A549 (cell line): ENCODE measurements at places on chromosomes 3 and 15.
A peak's percentile ranks its signal among the peaks of the same experiment; 100 is the strongest.

GRCh38 chr3:48709051-48709461 lies 8.0 kb downstream of the IP6K2 start:
- no peak for DNase-seq

- DNase-seq: peak; percentile 18
Measured at GRCh38 chr3:100606894-100607512, 2.4 kb upstream of the ADGRG7 start.

- peak; percentile 41 for DNase-seq
Measured at GRCh38 chr15:23484870-23485269, 37.8 kb upstream of the GOLGA6L2 start.

DNA sequence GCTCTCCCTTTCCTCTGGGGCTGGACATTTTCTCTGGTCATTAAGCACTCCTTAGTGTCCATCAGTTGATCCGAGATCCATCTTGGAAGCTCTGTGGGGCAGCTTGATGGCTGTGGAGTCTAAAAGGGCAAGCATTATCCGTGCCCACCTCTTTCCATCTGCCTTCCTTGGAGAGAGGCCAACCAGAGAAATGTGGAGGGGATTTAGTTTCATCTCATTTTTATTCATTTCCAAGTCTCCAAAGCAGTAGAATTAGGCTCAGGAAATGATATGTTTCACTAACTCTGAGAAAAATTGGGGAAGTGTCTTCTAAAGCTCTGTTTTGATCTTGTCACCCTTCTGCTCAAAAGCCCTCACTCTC lies 95.9 kb upstream of the KLHL25 start:
- DNase-seq: no peak

DNA sequence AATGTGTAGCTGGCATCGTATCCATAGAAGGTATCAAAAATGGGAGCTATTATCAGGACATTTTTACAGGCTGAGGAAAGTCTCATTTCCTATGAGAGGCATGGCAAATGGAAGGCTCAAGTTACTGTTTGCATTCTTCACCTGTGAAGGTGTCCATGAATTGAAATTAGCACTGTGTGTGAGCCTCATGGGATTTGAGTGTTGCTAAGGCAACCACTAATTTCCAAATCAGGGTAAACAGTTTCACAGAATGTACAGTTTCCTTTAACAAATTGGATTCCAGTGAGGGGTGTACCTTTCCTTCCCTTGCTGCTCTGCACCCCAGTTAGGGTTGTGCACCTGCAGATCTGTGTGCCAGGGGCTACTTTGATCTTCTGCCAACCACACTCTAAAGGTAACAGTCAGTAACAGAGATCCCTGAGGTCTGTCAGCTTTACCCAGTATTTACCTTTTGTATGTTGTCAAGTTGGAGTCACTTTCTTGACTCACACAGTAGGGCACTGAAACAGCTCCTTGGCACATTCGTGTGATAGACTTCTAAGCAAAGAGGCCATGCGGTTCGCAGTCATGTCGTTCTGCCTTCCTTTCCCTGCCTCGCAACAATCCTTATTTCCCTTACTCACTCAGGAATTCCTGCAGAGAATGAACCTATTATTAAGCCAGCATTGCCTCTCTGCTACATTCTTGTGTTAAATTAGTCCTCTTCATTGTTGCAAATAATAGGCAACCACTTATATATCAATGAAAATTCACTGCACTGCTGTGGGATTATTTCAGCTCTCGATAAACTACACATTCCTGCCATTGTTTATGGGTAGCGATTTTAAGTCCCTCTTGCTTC lies 129.8 kb upstream of the GBE1 start:
- DNase-seq: no peak

DNA sequence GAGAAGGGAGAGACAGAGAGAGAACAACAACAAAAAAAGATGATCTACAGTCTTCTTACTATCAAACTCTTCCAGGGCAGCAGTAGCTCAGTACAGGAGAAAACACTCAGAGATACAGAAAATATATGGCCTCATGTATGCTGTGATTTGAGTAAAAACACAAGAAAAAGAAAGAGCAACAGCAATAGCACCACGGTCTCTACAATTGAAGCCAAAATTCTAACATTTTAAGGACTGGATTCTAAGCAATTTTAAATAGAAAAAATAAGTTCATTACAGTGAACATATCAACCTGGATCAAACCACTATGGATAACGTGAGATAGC lies 43.5 kb upstream of the ALCAM start:
- DNase-seq: no peak
